ENCODE measurements at places on chromosomes 11 and 22.

- no peak for DNase-seq
Observed at GRCh38 chr22:26887916-26888315, 230.5 kb downstream of the MIAT start.

DNA sequence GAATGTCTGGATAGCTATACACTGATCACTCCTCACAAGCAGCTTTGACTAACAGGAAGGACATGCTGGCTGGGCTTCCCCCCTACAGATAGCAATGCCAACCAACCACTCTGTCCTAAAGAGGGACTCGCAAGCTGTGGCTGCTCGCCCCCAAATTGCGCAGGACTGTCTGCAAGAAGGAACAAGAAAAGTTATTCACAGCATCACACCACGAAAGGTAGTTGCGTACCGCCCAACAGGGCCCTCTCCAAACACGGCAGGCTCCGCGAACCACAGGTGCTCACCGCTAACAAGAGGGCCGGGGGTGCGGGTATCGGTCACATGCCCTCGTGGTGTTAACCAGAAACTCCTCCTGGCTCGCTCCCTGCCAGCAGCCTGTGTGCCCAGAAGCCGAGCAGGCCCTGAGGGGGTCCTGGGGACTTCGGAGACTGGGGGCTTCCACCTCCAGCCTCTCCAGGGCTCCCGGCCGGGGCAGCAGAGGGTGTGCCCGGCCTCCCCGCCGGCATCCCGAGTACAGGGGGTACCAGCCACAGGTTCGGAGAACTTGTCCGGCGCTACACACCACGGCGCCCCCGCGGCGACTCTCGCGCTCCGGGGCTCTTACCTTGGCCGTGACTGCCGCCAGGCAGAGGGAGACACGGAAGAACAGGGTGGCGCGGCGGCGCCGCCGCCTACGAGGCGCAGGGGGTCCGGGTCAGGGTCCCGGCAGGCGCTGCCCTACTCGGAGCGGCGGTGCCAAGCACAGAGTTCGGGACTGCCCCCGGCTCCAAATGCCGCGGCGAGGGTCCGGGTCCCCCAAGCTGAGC, 682 bp downstream of the LARGE1 start:
- DNase-seq: no peak

DNA sequence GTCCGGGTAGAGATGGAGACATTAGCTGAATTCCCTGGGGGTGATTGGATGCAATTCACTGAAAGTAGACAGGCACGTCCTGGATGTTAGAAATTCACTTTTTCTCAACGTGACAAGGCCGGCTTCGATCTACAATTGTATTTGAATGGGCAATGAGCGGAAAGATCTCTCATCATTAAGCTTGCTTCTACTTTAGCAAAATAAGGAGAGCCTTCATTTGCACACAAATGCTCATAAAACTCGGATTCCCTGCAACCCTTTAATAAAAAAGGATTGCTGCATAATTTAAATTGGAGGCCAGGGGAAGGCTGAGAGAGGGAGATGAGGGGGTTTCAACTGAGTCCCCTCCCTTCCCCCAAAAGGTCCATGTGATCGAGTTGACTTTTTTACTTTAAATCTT, 10.6 kb upstream of the PAX6 start:
- DNase-seq: no peak

GRCh38 chr11:76832361-76832760, 28.4 kb upstream of the ACER3 start:
- DNase-seq: no peak

GRCh38 chr22:25869771-25870170, 127.8 kb downstream of the MYO18B start:
- DNase-seq: no peak

- DNase-seq: no peak
Observed at GRCh38 chr22:46564084-46564714, 26.8 kb upstream of the CELSR1 start.

DNA sequence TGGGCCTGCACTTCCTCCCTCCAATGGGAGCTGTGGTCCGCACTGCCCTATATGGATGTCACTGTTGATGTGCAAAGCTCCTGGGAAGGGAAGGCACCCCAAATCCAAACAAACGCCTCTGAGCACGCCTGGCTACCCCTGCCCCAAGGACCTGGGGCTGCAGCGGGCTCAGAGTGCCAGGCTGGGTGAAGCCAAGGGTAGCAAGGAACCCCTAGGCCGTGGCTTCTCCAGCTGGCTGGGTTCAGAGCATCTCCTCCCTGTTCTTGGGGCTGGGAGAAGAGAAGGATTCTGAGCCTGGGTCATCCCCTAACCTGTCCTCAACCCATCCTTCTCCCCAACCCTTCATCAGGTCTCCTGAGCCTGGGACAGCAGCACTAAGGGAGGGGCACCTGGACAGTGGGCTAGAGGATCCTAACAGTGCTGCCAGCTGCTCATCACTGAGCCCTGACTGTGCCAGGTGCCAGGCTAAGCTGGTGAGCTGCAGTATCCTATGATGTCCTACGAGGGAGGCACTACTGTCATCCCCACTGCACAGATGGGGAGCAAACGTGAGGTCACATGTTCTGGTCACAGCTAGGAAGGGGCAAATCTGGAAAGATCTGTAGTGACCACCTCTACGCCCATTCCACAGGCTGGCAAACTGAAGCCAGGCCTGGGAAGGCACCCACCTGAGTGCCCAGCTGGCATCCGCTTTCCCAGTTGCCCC, 3.0 kb downstream of the SSTR3 start:
- no peak for DNase-seq

DNA sequence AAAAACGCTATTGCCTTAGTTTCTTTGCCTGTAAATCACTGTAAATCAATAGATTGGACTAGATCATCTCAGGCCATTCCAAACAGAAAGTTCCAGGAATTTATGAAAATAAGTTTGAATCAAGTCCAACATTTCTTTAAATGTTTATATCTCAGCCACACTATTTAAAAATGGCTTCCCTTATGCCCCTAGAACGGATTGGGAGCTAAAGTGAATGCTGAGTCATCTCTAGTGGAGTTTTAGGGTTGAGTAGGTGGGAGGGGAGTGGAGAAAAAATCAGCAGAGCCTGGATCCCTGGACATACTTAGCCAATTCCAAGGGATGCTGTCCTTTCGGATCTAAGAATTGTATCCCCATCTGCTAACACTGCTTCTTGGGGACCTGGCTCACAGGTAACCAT, 48.6 kb downstream of the EHF start:
- DNase-seq: no peak

DNA sequence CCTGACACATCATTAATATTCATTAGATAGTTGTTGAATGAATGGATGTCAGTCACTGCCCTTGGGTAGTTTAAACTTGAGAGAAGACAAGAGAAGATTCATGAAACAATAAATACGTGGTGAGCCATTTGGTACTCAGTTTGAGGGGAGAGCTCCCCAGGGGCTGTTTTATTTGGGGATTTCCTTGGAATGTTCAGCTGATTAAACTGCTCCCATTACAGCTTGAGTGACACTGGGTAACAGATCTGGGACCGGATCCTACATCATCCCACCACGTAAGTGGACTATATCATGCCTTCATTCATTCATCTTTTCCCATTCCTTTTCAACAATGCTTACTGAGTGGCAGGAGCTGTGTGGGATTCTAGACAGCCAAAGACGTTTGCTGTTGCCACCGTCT, 162.0 kb downstream of the FAT3 start:
- DNase-seq: no peak

GRCh38 chr22:27746918-27747317, 54.6 kb downstream of the MN1 start:
- no peak for DNase-seq

DNA sequence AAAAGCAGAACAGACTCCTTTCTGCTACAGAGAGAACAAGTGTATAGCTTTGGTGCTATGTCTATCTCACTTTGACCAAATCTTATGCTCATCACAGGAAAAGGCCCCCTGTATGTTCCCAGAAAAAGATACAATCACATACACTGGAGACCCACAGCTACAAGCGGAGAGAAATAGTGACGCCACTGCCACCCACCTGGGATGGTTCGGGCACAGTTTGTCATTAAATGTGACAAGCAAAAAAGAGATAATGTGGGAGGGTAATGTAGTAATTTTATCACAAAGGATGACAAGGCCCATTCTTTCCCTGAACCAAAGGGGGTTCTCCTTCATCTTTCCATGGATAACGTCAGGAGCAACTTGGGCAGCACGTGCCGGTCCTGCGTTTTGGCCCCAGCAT, 32.0 kb downstream of the THOC5 start:
- no peak for DNase-seq

GRCh38 chr11:134022748-134023147, 46.1 kb upstream of the JAM3 start:
- DNase-seq: no peak

DNA sequence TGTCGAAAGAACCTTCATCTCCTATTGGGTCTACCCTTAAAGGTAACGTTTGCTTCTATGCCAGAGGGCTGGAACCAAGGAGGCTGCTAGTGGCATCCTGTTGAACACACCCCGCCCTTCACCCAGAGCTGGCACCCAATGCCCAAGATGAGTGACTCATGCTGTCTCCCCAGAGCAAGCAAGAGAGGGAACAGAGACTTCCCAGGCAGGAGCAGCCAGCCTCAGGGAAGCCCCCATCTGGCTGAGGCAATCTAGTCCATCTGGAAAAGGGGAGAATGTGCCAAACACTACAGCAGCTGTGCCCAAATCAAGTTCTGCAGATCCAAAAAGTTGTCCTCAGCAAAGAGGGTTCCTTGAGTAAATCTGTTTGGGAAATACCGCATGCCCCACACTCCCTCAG, 91.9 kb upstream of the TP53I11 start:
- DNase-seq: no peak

DNA sequence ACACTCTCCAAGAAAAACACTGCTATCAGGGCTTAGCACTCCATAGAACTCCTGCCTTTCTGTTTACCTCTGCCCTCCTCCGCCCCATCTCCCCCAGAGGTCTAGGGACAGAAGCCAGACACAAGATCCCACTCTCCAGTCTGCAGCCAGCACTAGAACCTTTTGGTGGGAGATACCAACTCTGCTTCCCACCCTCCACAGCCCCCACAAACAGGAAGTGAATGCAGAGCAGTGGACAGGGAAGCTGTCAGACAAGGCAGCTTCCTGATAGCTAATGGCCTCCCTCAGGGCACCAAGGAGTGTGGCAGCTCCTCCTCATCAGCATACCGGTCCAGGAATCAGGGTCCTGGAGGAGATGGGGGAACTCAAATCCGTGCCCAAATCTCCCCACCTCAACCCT, 5.1 kb downstream of the SCN4B start:
- DNase-seq: no peak

Data from stimulated activated CD8-positive, alpha-beta memory T cell treated with anti-CD3 and anti-CD28 coated beads, Interleukin-2, amount 100 ng/mL, for 1 hour (primary cell).